NCI-H345 (cell line): ENCODE measurements at places on chromosomes 1 and 21.

- DNase-seq = no peak
These were observed 1.6 kb upstream of the COLGALT2 start for GRCh38 chr1:184039126-184039525.

- no peak for DNase-seq
These were observed 44.2 kb upstream of the EXOSC10 start for GRCh38 chr1:11143907-11144306.

GRCh38 chr1:69540052-69540451, 27.7 kb upstream of the LRRC7 start:
- DNase-seq = no peak

DNA sequence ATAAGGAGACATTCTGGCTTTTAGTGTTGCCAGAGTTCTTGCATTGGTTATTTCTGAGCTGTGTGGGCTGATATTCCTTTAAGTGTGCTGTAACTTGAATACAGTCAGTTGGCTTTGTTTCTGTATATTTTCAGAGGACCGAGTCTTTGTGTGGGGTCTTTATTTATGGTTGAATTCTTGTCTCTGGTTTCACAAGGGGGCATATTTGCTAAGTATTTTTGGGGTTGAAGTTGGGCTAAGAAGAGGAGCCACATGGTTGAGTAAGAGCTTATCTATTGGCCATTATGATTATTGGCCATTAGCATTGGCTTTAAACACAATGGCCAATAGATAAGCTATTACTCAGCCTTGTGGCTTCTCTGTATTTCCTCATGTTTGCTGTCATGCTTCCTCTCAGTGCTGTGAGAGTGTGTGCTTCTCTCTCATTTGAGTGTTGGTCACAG, 26.3 kb upstream of the PTGFR start:
- no peak for DNase-seq

GRCh38 chr1:172041742-172042141, 200.4 kb downstream of the DNM3 start:
- no peak for DNase-seq

DNA sequence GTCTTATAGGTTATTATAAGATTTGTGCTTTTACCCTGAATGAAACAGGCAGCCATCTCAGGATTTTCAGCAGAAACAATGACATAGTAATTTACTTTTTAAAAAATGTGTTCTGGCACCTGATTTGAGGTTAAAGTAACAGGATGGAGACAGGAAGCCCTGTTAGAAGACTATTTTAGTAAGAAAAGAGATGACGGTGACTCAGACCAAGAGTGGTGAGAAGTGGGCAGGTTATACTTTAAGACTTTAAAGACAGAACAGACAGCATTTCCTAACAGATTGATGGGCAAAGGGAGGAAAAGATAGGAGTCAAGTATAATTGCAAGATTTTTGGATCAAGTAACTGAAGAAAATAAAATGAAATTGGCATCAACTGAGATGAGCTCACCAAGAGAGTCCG, 436.8 kb upstream of the NR5A2 start:
- DNase-seq = no peak

- DNase-seq = no peak
These were observed 35.2 kb upstream of the CTPS1 start for GRCh38 chr1:40944326-40944725.

DNA sequence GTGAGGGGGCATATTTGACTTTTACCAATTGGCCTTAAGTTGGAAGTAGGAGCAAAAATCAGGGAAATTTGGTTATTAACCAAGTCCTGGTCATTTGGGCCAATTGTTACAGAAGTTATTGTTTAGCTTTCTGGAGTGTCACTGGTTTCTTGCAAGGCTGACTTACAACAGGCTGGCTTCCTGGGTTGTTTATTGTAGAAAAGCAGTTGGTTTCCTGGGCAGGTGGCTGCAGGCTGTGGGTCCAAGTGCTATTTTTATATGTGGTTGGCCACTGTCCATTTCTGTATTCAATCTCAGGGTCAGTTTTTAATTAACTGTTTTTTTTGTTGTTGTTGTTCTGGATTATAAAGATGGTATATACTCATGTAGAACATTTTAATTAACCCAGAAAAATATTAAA, 174.1 kb downstream of the KCNJ6 start:
- DNase-seq = no peak

GRCh38 chr1:168466714-168467131, 77.1 kb downstream of the XCL2 start:
- no peak for DNase-seq

- no peak for DNase-seq
These were observed 413.6 kb upstream of the ESRRG start for GRCh38 chr1:217136895-217137205.

DNA sequence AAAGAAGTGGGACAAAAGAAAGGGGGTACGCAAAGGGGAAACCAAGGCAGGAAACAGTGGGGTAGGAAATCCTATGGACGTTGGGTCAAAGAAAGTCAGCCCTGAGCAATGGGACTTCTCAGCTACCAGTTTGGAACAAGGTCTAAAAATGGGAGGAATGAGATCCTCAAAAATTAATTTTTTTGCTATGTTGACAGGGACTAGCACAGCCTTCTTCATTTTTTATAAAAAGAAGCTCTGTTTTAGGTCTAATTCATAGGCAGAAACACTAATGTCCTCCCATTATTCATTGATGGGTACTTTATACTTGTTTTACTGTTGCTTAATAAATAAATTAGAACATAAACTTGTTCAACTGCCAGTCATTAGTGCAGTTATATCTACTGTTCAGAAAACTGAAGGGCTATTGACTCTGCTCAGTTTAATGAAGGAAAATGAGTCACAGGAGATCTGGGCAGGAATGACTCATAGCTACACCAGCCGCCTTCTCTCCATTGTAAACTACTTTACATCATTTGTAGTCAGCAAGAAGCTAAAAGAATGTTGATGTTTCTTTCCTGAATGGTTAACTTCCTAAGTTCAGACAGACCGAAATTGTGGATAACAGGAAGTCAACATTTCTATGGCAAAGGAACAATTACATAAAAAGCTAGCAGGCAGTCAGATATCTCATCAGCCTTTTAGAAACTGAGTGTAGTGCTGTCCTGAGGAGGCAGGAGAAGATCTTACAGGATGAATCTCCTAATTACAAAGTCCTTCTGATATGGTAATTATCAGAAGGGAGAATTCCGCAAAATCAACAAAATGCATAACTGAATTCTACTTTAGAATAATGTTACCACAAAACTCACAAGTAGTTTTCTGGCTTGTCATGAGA, 356.4 kb upstream of the PKN2 start:
- no peak for DNase-seq
